ENCODE measurements at places on chromosomes 7 and 10. TPM values are rescaled to one million over a fixed set of nuclear protein-coding genes. Genes with fewer than 3 reads are reported as not detected.

The SLC26A5 gene
- total RNA-seq: not detected

The STYXL1 gene
- total RNA-seq: 52.3 TPM

The CISD1 gene
- 31.9 TPM for total RNA-seq

The SLC18A2 gene
- not detected for total RNA-seq

The HMX2 gene
- not detected for total RNA-seq

The PDCD11 gene
- total RNA-seq: 28.7 TPM

The AGK gene
- total RNA-seq: 29.2 TPM

The SCRN1 gene
- 190 TPM for total RNA-seq

- DNase-seq: no peak
Measured at GRCh38 chr7:99129001-99129400, 14.9 kb downstream of the SMURF1 start.

DNA sequence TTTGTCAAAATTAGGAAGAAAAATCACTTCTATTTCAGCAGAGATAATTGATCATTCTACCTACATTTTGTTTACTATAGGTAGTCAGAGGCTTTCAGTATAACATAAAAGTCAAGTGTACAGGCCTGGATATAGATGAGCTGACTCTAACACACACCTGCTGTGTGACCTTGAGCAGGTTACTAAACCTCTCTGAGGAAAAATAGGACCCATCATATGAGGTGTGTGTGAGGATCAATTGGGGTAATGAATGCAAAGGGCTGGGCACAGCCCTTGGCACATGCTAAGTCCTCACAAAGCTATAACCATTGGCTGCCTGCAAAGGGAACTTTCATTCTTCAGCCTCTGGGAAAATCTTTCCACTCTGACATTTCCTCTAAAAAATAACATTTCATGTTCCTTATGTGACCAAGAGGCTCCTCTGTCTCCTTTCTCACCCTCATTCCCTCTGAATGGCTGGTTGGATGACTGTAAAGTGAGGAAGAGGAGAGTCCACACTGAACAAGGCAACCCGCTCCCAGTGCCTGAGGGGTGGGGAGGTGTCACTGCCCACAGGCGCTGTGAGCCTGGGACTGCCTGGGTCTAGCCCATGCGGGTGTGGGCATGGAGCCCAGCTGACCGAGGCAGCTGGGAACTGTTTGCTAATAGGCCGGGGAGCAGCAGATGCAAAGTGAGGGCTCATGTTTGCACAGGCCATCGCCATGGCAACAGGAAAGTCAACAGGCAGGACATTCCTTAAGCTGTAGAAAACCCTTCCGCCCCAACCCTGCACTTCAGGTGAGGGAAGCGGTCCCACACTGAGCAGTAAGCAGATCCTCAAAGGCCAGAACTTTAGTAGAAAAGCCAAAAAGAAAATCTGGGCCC, 36.8 kb downstream of the MYOF start:
- peak; percentile 98 for DNase-seq

GRCh38 chr7:29391262-29391661, 172.4 kb upstream of the PRR15 start:
- DNase-seq: no peak

- DNase-seq: no peak
Measured at GRCh38 chr10:26336979-26337378, 101.2 kb upstream of the APBB1IP start.

DNA sequence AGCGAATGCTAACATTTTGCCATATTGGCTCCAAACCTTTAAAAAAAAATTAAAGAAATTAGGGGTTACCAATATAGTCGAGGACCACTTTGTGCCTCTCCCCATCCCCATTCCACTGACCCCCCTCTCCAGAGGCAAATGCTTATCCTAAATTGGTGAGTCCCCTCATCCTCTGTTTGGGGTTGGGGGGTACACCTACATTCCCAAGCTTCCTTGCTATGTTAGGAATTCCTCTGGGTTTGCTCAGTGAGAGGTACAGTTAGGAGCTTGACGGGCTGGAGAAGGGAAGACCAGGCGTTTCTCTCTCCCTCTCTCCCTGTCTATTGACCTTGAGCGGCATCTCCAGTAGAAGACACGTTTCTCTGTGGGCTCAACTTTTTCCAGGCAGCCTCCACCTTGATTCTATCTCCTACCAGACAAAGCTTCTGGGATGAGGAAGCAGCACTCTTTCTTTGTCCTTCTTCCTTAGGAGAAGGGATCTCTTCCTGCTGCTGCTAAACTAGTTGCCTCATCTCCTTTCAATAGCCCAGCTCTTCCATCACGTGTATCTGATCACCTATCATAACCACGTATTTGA, 6.6 kb upstream of the AKR1B15 start:
- no peak for DNase-seq

DNA sequence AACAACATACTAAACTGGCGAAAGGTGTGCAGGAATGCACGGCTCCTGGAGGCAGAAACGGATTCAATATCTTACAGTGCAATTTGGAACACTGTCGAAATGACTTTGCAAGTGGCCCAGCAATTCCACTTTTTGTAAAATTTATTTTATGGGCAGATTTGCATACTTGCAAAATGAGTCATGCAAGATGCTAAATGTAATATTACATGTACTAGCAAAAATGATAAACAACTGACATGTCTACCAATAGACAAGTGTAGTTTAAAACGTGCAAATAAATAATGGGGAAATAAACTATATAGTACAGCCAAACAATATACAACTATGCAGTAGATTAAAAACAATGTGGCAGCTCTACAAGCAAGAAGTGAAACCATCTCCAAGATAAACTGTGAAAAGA, 97.7 kb downstream of the ARHGAP12 start:
- peak; percentile 12 for DNase-seq

DNA sequence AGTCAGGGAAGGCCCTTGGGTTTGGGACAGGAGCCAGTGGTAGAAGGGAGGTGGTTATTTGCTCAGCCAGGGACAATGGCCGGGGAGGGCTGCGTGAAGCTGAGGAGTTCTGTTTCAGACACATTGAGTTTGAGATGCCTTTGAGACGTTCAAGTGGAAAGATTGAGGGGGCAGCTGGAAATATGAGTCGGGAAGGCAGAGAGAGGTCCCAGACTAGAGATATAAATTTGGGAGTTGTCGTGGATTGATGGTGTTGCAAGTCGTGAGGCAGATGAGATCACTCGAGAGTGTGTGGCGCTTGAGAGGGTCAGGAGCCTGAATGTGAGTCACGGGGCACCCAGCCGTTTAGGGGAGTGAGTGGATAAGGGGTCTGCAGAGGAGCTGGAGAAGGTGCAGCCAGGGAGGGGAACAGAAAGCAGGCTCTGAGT, 73.3 kb downstream of the ZMIZ1 start:
- peak; percentile 61 for DNase-seq

- DNase-seq: no peak
Measured at GRCh38 chr10:16521311-16522016, at the start of gene C1QL3. TSS of gene C1QL3 (minus strand) at chr10:16521879. CDS start at chr10:16521065, 814 bp downstream.

GRCh38 chr10:20897146-20897825, at the start of gene NEBL:
TSS of gene NEBL (minus strand) at chr10:20897311. CDS start at chr10:20897205, 106 bp downstream.
- no peak for DNase-seq

- DNase-seq: no peak
Measured at GRCh38 chr10:100788002-100788903, 42.9 kb downstream of the PAX2 start.

GRCh38 chr7:130386876-130387275, 6.6 kb downstream of the CPA1 start:
- DNase-seq: no peak

- DNase-seq: peak; percentile 87
Measured at GRCh38 chr7:2956526-2957368, 86.9 kb downstream of the CARD11 start.

DNA sequence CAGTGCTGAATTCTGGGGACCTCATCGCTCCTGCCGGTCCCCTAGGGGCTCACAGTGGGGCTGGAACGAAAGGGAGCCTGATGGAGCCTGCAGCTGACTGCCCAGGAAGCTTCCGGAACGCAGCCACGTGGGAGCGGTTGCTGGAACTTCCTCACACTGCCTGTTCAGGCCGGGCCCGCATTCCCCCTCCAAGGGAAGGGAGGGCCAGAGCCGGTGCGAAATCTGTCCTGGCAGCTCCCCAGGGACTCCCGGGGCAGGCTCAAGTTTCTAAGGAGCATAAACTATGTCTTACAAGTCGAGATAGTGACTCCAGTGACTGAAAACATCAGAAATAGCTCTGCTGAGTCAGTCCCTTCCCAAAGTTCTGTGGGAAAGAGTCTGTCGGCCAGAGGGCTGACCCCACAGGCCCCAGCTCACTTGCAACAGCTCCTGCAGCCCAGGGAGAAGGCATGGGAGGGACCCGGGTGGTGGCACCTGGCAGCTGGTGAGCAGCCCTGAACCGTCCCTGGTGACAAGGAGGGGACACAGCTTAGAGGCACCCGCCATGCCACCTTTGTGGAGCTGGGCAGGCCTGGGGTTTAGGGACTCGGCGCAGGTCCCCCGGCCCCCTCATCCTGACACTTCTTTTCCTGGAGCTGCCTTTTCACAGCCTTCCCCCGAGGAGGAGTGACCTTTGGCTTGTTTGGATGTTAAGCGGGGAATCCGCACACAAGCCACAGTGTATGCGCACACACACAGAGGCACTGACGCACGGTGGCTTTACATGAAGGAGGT, 47.6 kb downstream of the PDGFA start:
- DNase-seq: peak; percentile 92

- DNase-seq: no peak
Measured at GRCh38 chr10:118809357-118810220, 54.8 kb upstream of the CACUL1 start.

DNA sequence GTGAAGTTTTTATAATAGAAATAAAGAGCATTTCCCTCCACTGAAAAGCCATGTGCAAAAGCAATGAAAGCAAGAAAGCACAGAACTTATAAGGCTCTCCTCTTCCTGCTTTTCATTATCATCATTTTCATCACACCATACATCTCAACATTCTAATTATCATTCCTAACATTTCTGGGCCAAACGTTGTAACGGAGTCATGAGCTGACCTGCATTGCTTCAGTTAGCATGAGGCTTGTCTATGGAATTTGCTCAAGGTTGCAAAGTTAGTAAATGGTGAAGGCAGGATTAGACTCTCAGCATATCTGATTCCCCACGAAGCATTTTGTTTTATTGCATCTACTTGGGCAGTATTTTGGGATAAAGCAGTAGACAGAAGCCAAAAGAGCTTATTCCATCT, 11.4 kb downstream of the SCIN start:
- DNase-seq: no peak

- DNase-seq: peak; percentile 50
Measured at GRCh38 chr10:25758041-25758457, 176.0 kb upstream of the MYO3A start.

DNA sequence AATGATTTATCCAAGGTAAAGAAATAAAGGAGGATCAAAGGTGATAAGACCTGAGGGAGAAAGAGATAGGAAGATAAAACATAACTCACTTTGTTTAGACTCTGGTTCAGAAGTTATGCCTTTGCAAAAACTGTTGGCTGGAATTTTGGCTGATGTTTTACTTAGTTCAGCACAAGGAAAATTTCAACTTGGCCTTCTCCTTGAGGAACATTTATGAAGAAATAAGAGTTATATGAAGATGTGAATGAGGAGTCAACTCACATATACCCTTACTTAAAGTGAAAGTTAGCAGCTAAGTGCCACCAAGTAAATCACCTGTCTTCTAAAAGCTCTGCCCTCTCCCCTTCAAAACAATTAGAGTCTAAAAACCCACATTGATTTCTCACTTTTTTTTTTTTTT, 39.7 kb upstream of the COL1A2 start:
- no peak for DNase-seq

DNA sequence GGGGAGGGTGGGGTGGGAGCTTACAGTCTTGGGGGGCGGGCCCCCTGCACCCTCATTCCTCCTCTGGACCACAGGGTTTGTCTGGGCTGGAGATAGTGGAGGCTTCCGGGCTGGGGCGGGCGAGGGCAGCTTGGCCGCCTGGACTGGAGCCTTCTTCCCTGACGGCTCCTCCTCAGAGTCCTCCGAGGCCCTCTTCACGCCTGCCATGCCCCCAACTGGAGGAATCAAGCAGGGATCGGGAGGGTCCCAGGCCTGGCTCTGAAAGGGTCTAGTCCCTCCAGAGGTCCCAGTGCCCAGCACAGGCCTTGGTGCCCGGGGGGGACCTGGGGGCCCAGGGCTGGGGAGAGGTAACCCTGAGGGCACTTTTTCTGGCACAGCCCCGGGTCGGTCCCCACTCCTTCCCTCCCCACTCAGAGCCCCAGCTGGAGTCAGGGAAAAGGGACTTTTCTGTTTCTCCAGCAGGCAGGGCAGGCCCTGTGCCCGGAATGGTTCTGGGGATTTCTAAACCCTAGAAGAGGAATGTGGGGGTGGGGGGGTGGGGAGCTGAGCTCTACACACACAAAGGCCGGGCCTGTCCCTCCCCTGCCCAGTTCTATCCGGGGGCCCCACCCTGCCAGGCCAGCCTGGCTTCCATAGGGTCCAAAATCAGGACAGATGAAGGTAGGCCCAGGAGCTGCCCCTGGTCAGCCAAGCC, 11.6 kb downstream of the MICALL2 start:
- DNase-seq: peak; percentile 55

- DNase-seq: no peak
Measured at GRCh38 chr7:25694699-25695098, 457.3 kb upstream of the NFE2L3 start.

DNA sequence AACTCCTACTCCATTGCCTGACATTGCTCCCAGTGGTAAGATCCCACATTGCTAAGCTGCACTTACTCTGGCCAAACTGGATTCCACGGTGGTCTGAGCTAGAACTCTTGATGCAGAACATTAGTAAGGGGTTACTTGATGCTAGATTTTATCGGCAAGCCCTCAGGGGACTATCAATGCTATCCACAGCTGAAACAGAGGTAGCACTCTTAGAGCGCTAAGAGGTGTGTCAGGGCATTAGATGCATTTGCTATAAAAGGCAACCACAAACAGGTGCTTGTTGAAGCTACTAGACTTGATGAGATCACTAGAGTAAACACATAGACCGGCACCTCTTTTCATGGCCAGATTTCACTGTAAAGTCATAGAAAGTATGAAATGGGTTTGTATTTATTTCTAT, 116.3 kb downstream of the MDFIC start:
- no peak for DNase-seq

GRCh38 chr10:58853668-58854067, 322.8 kb upstream of the PHYHIPL start:
- DNase-seq: no peak
